Activated T-cell treated with anti-CD3 and anti-CD28 coated beads for 48 hours (primary cell): ENCODE measurements at places on chromosomes 13 and 19.

DNA sequence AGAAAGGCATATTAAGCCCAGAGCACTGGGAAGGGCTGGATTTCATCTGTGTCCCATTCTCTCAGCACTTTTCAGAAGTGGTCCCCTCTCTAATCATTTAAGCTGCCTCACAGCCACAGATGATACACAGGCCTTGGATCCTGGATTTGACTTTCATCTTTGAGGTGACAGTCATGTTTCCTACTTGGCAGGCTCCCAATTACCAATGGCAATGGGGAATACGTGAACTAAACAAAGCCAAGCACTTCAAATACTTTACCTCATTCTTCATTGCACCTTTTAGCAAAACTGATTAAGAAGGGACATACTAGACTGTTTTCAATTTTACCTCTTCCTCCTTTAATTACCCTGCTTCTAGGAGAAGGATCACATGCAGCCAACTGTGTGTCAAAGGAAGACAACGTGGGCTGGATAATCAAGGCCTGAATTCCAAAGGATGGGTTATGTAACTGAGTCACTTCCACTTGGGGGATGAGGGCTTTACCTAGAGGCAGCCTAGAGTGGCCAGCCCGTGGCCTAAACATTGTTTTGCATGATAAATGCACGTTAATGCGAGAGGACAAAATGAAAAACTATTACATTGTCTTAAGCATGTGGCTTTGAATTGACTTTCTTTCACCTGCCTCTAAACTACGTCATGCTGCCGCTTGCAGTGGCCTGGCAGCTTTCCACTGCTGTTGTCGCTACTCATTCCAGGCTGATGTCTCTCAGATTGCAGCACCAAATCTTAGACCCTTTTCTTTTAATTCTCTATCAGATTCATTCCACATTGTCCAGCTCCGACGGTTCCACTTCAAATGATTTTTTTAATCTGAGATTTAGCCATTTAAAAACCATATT is 95.0 kb downstream of the KCTD12 start:
- no peak for DNase-seq

DNA sequence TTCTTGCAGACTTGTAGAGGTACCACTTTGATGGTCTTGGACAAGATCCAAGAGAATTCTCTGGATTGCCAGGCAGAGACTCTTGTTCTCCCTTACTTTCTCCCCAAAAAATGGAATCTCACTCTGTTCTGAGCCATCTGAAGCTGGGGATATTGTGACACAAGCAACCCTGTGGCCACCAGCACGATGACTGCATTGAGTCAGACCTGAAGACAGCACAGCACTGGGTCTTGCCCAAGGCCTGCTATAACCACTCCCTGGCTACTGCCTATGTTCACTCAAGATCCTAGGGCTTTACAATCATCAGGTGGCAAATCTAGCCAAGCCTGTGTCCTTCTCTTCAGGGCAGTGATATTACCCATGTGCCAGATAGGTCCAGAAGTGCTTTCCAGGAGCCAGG is 202.5 kb upstream of the SERP2 start:
- DNase-seq = no peak

GRCh38 chr19:32673573-32673972 is 1.4 kb downstream of the ANKRD27 start:
- DNase-seq = no peak

DNA sequence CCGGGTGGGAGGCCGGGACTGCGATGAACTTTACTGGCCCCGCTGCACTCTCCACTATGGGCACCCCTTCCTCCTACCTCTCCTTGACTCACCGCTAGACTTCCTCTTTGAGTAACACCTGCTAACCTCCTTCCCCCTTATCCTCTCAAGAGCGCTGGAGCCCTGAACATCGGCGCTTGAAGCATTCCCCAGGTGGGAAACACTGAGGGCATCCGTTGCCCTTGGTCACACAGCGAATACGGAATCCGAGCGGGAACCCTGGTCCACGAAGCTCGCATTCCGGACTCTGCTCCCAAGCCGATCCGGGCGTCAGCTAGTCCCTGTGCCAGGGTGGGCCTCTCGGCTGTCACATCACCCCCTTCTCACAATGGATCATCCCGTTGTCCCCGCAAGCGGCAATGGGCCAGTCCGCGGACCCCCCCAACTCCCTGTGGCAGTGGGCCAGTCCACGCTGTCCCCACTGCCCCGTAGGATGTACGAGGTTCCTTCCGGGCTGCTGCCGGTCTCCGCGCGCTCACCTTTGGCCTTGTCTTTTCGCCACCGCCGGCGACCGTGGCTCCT is 4.2 kb downstream of the LIPE start:
- DNase-seq = peak; percentile 42

GRCh38 chr19:5111051-5111450 is 142.1 kb downstream of the KDM4B start:
- no peak for DNase-seq

GRCh38 chr19:12133069-12133468 is 7.1 kb downstream of the ZNF20 start:
- DNase-seq = no peak

GRCh38 chr13:41708713-41709112 is 251.4 kb downstream of the RGCC start:
- DNase-seq = no peak

DNA sequence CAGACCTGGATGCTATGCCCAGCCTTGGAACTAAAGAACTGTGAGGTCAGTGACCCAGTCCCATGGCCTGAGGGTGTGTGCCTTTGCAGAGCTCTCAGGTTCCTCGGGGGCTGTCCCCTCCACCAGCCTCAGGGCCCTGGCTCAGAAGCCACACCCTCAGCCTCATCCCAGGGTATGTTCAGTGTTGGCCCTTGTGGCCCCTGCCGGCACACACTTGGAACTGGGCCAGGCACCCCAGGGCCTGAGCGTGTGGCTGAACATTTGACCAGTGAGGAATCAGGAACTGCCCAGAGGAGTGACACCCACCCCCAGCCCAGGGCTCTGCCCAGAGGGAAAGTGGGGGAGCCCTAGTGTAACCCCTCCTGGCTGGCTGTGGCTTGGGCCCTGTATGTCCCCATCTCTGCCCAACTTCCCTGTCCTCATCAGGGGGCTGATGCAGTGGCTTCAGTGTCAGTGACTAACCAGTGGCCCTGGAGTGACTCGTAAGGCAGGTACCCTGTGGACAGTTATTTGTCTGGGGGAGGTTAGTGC is 10.0 kb downstream of the NKPD1 start:
- no peak for DNase-seq

- no peak for DNase-seq
Observed at GRCh38 chr13:48317511-48318376, 14.2 kb downstream of the RB1 start.

GRCh38 chr13:20843166-20843565 is 59.4 kb downstream of the XPO4 start:
- no peak for DNase-seq

- no peak for DNase-seq
Observed at GRCh38 chr19:38143847-38144246, 80.2 kb downstream of the DPF1 start.

DNA sequence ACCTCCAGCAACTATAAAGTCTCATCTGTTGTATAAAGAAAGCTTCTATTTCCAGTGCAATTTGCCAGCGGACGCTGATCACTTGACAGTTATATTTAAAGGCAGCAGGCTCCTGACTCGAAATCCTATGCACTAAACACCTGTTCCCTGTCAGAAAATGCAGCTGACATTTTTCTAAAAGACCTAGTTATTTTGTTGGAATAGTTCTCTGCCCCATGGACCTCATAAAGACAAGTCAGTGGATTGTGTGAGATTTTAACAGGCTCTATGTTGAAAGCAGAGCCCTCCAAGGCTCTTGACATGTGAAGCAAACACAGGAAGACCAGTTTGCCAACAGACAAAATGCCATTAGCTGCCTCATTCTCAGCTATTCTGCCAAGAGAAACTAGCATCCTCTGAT is 304.7 kb upstream of the KLF12 start:
- DNase-seq = no peak

DNA sequence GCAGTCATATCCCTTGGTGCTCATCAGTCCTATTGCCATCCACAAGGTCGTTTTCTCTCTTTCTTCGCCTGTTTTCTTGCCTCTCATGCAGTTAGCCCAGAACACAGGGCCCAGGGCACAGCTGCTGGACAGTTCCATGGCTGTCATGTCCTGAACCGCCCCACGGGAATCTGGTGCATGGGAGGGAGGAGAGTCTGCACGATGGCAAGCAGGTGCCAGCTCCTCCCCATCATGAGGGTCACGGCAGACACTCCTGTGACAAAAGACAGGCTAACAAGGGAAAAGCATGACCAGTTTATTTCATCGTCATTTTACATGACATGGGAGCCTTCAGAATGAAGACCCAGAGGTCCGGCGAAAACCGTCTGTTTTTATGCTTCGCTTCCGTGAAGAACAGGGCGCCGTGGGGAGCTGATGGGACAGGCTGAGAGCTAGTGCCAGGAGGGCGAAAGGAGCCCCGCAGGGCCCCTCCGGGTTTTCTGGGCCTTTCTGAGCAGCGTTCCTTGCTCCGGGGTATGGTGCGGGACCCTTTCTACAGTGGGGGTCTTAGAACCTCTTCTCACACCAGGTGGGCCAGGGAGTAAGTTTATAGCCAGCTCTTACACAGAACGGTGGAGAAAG is 135.7 kb downstream of the STK24 start:
- no peak for DNase-seq

DNA sequence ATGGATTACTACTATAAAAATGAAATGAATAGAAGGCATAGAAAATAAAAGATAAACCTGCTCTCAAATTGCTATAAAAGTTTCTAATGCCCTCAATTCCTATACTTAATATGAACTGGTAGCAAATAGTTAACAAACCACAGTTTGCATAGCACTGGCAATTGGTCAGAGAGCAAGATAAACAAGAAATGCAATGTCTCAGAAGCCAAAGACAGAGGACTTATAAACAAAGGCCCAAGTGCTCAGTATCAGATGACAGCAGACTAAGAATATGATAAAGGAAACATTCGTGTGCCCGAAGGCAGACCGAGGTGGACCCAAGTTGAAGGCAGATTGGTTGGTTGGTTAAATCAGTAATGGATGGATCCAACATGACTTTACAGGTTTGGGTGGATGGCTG is 50.6 kb downstream of the IPO5 start:
- no peak for DNase-seq

DNA sequence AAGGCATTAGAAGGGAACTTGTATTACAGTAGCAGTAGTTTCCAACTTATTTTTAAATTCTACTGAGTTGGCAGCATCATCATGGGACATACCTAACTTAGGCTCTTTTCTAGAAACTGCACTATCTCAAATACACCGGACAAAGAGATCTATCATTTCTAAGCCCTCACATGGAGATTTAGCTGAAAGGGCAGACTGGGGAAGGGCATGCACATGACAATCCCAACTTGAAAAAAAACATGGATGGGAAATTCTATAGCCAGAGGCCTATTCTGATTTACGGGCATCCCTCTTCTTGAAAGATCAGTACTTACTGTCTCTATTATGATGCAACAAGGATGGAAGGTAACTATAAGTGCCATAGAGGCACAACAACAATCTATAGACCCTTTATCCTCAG is 1328.6 kb downstream of the UQCRFS1 start:
- DNase-seq = no peak

DNA sequence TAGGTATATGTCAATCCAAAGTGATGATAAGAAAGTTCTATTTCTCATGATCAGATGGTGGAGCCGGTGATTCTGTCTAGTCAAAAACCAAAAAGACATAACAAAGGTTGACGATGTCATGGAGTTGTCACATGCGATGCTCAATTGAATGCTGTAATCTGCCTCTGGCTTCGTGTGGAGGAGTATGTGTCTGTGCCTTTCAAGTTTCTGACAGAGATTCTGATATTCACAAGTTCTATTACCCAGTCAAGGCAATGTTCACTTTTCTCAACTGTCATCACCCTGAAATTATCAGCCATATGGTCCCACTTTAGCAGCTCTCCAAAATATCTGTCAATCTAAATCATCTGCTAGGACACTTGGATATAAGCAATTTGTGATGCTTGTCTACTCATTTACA is 367.6 kb upstream of the PRR20A start:
- no peak for DNase-seq

DNA sequence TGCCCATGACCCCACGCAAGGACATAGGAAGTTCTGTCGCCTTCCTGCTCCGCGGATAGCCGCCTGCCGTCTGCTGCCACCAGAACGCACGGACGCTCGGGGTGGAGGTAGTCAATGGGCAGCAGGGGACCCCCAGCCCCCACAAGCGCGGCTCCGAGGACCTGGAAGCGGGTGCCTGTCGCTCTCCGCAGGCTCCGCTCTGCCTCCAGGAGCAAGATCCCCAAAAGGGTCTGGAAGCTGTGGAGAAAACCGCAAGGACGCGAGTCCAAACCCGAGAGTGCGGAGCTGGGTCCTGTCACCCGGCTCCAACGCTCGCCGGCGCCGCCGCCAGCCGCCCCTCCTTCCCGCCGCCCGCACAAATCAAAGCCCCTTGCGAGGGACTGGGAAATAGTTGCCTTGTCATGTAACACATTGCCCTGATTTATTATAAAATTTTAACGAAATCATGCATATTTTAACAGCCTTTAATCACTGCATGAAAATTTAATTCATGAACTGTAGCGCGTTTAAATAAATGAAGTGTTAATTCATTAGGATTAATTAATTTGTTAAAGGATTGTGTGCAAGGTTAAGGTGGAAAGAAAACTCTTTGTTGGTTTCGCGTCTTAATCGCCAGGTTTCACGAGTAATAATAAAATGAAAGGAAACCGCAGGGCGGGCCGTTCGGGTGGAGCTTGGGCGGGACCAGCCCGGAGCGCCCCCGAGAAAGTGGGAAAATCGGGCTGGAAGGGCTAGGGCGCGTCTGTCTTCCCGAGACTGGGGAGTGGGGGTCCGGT is 5.5 kb upstream of the POU4F1 start:
- DNase-seq = no peak

DNA sequence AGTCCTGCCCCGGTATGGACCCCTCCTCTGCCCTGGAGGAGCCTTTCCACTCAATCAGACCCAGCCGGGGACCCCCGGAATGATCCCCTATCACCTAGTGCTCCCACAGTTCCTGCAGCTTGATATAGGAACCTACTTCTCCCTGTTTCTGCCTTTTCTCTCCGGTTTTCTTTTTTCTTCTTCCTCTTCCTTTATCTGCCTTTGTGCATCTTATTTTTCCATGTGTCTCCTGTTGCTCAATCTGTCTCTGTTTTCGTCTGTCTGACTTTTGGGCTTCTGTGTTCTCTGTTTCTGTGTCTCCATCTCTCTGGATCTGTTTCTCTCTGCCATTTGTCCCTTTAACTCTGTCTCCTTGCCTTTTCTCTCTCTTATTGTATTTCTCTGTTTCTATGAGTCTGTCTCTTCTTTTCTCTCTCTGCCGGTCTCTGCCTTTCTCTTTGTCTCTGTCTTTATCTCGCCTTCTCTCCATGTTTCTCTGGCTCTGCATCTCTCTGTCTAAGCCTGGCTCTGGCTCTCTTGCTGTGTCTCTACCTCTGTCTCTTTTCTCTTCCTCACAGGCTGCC is 10.0 kb downstream of the MEGF8 start:
- no peak for DNase-seq

- no peak for DNase-seq
Observed at GRCh38 chr13:92954746-92955145, 271.9 kb upstream of the GPC6 start.

DNA sequence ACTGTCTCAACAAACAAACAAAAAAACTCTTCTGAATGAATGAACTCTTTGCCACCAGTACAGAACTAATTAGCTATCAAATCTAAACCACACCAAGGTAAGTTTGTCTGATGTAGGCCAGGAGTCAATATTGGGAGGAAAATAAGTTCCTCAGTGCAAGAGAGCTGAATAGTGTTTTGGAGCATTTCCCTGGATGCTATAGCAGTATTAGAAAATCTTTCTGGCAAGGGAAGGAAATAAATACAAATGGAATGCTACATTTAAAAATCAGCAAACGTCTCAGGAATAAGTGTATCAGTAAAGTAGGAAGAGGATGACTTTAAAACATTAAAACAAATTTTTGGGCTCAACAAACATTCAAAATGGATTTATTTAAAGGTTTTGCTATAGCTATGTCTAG is 81.3 kb upstream of the TMTC4 start:
- DNase-seq = no peak
